Hippocampal formation (tissue), 2 donors: ENCODE measurements at places on chromosomes 6 and 20.
A peak's percentile ranks its signal among the peaks of the same experiment; 100 is the strongest.

DNA sequence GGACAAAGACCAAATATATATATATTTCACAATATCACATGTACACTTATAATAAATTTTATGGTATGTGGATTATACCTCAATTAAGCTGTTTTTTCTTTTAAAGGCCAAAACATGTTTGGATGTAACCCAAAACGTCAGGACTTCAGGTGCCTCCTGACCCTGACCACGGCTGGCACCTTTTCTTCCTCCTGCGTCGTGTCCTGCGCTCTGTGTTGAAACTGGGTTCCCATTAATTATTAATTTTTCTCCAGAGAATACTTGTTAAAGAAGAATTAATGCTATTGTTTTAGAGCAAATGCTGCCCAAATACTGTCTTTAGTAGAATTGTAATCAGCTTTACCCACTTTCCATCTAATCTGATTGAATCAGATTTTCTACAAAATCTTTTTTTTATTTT is 46.7 kb upstream of the VSX1 start:
- no peak for DNase-seq

DNA sequence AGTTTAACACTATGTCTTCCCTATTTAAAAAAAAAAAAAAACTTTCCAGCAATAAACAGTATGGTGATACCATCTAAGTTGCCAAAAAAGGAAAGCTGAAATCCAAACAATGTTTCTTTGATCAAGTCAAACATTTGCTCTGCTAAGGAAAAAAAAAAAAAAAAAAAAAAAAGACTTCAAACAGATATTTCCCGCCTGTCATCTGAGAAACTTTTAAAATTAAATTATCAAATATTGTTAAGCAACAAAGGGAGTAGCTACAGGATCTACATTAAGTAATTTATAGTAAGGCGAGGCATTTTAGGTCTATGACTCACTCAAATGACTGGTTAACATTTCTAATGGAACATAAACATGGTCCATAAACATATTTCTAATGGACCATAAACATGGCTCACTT is 121.2 kb downstream of the DST start:
- no peak for DNase-seq

DNA sequence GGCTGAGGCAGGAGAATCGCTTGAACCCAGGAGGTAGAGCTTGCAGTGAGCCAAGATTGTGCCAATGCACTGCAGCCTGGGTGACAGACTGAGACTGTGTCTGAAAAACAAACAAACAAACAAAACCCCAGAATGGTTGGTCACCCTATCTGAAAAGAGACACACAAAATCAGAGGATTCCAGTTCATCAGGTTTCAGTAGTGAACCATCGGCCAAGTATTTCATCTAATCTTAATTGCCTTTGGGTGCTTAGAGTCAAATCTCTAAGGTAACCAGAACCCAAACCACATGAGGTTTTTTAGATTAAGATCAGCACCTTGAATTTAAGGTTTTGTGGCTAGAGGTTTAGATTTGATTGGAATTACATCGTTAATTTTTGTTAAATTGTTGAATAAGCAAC is 8.3 kb upstream of the ZBTB2 start:
- no peak for DNase-seq

DNA sequence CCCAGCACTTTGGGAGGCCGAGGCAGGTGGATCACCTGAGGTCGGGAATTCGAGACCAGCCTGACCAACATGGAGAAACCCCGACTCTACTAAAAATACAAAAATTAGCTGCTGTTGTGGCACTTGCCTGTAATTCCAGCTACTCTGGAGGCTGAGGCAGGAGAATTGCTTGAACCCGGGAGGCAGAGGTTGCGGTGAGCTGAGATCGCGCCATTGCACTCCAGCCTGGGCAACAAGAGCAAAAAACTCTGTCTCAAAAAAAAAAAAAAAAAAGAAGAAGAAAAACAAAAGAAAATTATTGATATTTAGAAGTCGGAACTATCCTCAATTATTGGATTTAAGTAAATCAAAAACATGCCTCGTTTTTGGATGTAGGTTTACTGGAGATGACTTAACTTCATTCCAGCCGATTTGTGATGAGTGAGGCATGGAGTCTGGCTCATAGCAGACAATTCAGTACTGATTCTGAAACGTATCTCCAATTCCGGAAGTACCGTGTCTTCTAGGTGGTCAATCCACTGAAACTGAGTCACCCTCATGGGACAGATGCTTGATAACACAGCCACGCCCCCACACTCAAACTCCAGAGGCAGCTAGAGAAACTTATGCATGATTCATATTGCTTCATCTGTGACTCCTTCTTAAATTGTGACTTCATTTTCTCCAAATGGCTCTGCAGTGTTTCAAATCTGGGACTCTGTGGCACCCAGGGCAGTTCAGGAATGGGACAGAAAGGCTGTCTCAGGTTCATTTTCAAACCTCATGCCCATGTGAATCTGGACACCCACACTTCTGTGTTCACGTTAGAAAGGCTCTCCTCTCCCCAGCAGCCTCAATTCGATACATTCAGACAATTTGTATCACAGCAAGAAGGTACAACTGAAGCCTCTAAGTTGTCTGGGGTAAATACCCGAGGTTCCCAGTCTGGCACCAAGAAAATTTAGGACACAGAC is 110.4 kb upstream of the ARMC2 start:
- DNase-seq, result no peak

DNA sequence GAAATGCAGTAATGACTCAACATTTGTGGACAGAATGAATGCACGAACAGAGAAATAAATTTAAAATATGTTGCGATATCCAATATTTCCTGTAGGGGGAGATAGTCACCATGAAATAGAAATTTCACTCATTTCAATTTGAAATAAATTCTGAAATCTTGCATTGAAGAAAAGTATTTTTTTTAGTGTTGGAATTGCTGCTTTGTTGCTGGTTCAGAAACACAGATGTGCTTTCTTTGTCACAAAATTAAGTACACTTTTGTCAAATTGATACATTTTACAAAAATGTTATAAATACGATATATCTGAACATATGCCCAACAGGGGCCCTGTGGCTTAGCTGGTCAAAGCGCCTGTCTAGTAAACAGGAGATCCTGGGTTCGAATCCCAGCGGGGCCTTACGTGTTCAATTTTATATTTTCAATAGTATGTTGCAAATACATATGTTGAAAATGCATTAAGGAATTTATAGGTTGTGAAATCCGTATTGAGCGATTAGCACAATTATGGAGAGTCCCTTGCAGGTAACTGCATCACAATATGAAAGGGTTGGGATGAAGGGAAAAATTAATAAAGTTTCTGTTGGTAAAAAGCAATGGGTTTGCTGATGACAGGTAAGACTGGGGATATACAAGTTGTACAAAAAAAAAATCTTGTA is 85.4 kb upstream of the PRSS16 start:
- peak; percentile 57 for DNase-seq

DNA sequence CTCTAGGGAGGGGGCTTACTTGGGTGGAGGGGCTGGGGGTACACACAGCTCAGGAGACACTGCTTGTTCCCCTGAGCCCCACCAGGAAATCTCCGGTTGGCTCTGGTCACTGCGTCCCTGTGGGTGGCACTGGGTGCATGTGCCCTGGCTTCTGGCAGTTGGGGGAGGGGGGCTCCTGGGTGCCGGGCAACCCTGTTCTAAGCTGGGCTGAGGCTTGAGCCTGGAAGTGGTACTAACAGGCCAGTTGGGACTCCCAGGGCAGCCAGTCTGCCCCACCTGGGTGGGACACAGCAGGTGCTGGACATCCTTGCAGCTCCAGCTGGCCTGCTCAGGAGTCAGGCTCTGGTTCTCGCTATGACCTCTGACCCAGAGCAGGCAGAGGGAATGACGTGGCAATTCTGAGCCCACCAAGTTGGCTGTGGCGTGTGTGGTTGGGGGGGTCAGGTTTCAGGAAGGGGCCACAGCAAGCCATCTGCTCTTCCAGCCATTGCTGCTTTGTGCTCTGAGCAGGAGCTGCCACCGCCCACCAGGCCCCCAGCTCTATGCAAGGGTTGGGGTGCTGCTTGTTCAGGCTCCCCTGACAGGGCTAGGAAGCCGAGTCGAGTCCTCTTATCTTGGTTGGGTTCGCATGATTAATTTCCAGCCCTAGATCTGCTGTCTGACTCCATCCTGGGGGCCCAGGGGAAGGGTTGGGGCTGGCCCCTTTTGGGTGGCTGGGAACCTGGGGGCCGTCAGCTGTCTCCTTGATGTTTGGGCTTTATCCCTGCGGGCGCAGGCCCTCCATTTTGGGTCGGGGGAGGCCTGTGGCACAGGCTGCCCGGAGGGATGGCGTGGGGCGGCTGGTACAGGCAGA is 590 bp downstream of the C20orf204 start:
- no peak for DNase-seq

DNA sequence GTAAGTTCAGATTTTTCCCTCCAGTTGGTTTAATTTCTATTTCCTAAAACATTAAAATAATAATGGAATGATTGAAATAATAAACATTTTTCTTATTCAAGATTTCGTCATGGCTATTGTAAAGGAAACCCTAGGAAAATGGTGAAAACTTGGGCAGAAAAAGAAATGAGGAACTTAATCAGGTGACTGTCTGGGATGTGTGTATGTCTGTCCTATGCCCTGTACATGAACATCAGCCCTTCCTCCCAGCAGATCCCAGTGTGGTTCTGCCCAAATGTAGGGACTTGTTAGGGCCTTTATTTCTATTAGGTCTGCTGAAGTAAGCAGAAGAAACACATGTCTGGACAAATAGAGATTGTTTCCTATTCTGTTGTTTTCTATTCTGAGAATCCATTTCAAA is 13.1 kb downstream of the RIOK1 start:
- no peak for DNase-seq

- no peak for DNase-seq
These were observed 7.4 kb downstream of the ECT2L start for GRCh38 chr6:138803331-138803730.

DNA sequence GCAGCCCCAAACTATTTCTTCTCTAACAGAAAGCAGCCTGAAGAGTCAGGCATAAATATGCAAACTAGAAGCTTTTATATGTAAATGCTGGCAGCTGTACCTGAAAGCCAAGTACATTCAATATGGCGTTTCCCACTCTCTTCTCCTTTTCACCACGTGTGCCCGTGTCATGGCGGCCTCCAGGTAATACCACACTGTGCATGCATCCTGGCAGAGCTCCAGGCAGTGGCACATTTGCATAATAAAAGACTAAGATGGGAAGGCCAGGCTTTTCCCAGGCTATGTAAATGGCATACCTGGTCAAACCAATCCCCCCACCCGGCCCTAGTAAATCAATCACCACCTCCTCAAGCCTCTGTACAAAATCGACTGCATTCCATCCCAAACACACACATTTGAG is 120.6 kb downstream of the MMUT start:
- no peak for DNase-seq

GRCh38 chr6:26249707-26249956 is 115.4 kb upstream of the BTN3A2 start:
- no peak for DNase-seq

GRCh38 chr6:166490671-166491500 is 95.6 kb downstream of the RAMACL start:
- no peak for DNase-seq

DNA sequence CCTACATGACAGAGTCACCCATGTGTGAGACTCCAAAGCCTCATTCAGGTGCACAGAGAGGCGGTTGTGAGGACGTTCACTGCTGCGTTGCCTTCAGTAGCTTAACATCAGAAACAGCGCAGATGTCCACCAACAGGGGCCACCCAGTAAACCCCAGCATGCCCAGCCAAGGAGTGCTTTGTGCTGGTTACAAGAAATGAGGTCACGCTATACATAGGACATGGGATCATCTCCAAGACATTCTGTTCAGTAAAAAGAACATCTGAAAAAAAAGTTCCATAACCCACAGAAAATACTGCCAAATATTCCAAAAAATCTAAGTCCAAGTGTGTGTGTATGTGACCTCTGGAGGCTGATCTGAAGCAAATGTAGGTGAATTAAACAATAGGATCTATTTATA is 16.0 kb downstream of the SLC52A3 start:
- no peak for DNase-seq

- no peak for DNase-seq
These were observed 179.5 kb upstream of the LAMP5 start for GRCh38 chr20:9334866-9335265.

DNA sequence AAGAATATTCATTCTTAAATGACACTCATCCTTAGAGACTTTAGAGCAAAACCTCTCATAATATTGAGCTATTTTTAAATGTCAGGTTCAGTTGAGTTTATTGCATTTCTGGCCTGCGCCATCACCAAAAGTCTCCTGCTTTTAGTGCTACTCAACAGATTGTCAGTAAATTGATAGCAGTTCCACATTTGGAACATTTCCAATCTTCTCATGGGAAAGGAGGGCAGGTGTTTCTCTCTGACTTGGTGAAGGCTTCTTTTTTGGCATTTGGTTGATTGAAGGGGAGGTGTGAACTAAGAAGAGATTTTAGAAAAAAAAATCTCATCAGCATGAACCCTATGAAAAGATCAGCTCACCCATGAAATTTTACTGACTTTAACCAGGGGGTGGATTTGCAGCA is 125.9 kb upstream of the INSM1 start:
- DNase-seq, result no peak

DNA sequence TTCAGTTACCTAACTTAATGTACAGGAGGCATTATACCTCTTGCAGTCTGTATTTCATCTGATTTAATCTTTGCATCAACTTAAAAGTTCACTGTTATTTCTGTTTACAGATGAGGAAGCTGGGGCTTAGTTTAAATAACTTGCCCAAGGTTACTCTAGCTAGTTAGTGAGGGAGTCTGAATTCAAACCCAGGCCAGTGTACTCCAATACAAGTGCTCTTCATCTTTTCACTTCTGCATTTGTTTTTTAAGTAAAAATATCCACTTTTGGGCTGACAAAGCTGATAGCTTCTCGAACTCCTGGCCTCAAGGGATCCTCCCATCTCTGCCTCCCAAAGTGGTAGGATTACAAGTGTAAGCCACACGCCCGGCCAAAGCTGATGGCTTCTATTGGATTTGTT is 23.6 kb downstream of the RREB1 start:
- DNase-seq, result no peak

DNA sequence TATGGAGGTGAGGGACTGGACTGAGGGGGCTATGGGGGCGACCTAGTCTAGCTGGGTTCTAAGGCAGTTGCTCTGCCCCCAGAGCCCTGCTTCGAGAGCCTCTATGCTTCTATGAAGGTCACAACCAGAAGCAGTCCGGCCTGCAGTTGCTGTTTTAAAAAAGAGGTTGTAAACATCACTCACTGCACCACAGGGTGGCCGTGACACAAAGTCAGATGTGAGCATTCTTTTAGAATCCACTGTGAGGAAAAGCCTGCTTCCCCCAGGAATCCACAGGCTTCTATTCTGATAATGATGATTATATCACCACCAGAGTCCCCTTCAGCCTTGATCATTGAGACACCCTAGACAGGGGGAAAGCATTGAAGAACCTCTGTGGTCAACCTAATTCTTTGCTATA is 229.7 kb upstream of the AGPAT4 start:
- DNase-seq, result no peak
